ENCODE measurements at places on chromosomes 4 and X. TPM values are rescaled to one million over a fixed set of nuclear protein-coding genes. Genes with fewer than 3 reads are reported as not detected.

DNA sequence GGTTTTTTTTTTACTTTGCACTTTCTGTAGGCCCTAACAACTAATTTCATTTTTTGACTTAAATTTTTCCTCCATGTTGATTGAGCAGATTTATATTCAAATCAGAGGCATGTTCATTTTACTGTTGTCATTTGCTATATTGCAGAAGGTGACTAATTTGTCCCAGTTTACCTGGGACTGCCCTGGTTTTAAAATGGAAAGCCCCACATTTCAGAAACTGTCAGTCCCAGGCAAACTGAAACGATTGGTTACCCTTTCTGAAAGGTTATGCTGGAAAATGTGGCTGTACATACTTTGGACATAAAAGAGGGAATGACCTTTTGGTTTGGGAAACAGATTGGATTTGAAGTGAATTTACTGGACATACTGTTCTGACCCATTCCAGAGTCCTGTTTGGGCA, 160.0 kb downstream of the SPCS3 start:
- DNase-seq: no peak

- no peak for DNase-seq
These were observed 182.1 kb downstream of the SCFD2 start for GRCh38 chr4:53183754-53184153.

SPRY1 gene
- 19.7 TPM for polyA plus RNA-seq

- no peak for DNase-seq
These were observed 499.9 kb upstream of the AADAT start for GRCh38 chr4:170589597-170590191.

- no peak for DNase-seq
These were observed 37.1 kb downstream of the ATOH1 start for GRCh38 chr4:93865650-93866049.

UCHL1 gene
- polyA plus RNA-seq: 2,034 TPM

- DNase-seq: no peak
These were observed 38.1 kb upstream of the UGT2B15 start for GRCh38 chr4:68708566-68708965.

All from brain (organoid and tissue), 16 donors.